T-helper 2 cell (primary cell): ENCODE measurements at places on chromosomes 3 and 15.
A peak's percentile ranks its signal among the peaks of the same experiment; 100 is the strongest.

GRCh38 chr3:1535361-1535760 is 442.5 kb downstream of the CNTN6 start:
- no peak for DNase-seq

- no peak for DNase-seq
These were observed 30.2 kb downstream of the KCNAB1 start for GRCh38 chr3:156150434-156151066.

DNA sequence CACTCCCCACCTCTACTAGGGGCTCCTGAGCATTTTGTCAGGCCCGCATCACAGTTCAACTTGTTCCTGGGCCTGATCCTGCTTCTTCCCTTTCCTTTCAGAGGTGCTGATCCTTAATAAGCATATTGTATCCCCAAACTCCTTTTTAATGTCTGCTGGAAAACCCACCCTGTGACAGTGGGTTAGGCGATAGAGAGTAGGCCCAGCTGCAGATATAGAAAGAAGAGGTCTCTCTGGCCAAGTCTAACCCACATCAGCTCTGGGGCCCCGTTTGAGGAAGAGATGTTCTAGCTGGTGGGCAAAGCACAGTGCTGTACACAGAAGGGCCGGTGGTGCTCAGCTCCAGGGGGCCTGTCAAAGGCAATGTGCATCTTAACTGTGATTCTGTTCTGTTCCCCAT is 34.3 kb upstream of the ST6GAL1 start:
- no peak for DNase-seq

- no peak for DNase-seq
These were observed 63.0 kb upstream of the TAMM41 start for GRCh38 chr3:11909726-11910125.

- no peak for DNase-seq
These were observed 37.4 kb downstream of the ARIH1 start for GRCh38 chr15:72511536-72511935.

DNA sequence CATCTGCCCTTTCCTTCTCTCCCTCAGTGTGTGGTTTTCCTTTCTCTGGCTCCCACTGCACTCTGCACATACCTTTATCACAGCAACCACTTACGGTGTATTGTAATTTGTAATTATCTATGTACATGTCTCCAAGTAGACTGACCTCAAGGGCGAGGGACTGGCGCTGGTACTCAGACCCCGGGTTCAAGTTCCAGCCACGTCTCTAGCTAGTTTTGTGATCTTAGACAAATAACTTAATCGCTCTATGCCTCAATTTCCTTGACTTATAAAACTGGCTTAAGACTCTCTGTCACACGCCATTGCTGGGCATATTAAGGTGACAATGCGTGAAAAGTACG is 607 bp upstream of the SENP2 start:
- no peak for DNase-seq

GRCh38 chr3:152268555-152269055 is at the start of gene MBNL1:
TSS of gene MBNL1 (plus strand) at chr3:152268929. CDS start at chr3:152300194, 31,265 bp downstream.
- DNase-seq = peak; percentile 97

DNA sequence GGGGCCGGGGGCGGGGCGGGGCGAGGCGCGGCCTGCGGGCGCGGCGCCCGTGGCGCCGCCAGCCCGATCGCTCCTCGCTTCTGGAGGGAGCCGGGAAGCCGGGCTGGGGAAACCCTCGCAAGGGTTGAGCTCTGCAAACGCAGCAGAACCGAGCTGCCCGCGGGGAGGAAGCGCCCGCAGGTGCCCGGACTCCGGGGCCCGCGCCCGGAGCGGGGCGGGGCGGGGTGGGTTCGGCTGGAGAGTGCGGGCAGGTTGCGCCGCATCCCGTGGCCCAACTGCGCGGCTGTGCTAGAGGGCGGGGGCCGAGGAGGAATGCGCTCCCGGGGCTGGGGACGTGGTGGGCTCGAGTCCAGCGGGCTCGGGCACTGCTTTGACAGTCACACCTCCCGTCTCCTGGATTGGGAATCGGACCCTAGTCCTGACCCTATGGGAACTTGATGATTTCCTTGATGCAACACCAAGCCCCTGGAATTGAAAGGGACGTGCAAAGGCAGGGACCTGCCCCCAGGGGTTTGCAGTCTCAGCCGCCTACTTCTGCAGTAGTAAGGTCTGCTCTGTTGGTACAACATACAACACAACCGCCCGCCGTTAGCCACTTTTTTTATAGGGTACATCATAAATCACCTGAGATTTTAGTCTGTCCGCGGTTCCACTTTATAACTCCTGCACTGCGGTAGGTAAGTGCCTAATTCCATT is 34.3 kb downstream of the ZBTB38 start:
- peak; percentile 36 for DNase-seq

GRCh38 chr3:100759159-100759558 is 49.9 kb downstream of the TFG start:
- no peak for DNase-seq

DNA sequence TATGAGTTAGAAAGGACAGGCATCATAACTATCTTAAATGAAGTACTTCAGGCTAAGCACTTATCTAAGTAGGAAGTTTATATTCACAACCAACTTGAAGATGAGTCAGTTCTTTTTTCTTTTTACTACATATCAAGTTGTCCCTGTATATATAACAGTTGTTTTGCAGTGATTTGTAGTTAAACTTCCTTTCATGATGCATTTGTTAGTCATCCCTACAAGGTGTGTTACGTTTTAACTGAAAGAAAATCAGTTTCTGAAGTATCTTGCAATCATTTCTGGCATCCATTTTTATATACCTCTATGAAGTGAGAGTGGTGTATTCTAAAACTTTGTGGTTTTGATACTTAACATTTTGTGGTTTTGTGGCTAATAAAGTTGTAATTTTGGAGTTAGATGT is 46.1 kb downstream of the ZFAND6 start:
- DNase-seq = no peak

DNA sequence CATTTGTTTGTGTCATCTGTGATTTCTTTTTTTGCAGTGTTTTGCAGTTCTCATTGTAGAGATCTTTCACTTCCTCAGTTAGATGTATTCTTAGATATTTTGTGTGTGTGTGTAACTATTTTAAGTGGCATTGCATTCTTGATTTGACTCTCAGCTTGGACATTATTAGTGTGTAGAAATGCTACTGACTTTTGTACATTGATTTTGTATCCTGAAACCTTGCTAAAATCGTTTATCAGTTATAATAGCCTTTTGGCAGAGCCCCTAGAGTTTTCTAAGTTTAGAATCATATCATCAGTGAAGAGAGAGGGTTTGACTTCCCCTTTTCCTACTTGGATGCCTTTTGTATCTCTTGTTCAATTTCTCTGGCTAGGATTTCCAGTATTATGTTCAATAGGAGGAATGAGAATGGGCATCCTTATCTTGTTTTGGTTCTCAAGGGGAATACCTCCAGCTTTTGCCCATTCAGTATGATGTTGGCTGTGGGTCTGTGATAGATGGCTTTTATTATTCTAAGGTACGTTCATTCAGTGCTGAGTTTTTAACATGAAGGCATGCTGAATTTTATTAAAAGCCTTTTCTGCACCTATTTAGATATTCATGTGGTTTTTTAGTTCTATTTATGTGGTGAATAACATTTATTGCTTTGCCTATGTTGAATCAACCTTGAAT is 211.7 kb downstream of the MBNL1 start:
- DNase-seq = no peak

- DNase-seq = no peak
These were observed 96.0 kb downstream of the C3orf70 start for GRCh38 chr3:185056908-185057307.

DNA sequence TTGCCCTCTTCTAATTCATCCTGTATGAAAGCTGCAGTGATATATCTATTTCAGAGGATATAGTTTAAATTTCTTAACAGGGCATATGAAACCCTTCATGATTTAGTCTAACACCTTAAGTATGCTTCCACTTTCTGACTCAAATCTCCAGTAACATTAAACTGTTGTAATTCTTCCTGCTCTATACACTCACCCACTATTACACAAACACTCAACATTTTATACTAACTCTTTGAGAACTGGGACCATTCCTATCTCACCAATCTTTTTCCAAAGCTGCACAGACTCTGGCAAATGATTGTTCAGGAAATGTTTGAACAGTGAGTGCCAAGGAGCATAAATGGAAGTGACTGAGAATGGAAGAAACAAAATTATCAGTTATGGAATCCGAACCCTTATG is 560.4 kb upstream of the DPPA4 start:
- DNase-seq = no peak

GRCh38 chr15:76239786-76240185 is 71.5 kb downstream of the ETFA start:
- DNase-seq = no peak

- DNase-seq = no peak
These were observed 100.5 kb upstream of the ZBED2 start for GRCh38 chr3:111695636-111696117.

DNA sequence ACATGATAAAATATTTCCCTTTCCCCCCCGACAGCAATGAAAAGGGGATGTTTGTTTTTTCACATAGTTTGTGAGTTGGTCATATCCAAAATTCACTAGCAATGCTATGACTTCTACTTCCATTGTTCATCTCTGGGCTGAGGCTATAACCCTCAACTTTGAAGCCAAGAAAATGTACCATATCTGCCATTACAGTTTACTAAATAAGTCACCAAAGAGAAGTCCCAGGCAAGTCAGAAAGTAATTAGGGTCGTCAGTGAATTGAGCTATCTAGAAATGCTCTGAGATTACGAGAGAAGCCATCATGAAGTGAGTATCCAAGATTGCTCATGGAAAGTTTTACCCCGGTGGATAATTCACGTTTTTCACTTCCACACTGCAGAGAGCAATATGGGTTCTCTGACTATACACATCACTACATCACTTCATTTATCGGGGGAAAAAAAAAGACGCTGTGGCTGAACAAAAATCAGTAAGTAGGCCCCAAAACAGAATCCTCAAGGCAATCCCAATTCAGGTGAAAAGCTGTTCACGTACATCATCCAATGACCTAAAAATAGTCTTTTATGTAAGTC is 1.4 kb downstream of the PEAK1 start:
- DNase-seq = no peak

DNA sequence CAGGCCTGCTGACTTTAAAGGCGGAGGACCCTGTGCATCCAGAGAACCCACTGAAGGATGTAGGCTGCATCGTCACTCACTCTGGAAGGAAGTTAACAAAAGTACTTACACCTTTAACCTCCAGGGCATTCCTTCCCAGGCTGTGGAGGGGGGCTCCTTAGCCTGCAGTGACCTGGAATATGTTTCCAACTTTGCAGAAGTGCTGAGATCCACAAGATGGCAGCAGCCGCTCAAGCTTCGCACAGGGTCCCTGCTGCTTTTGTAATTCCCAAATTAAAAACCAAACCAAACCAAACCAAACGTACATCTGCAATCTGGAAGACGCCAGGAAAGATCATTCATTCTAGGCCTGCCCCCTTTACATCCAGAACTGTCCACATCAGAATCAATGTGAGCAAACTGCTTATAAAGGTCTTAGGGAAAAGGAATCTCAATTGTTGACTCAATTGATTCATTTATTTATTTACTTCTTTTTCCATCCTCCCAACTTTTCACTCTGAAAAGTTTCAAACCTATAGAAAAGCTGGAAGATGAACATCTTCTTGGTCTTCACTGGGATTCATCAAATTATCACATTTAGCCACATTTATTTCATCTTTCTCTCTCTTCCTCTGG is 70.5 kb upstream of the KLHL25 start:
- no peak for DNase-seq

- no peak for DNase-seq
These were observed 127.6 kb downstream of the TBL1XR1 start for GRCh38 chr3:177069514-177070329.

GRCh38 chr3:113714702-113715101 is 18.3 kb upstream of the USF3 start:
- DNase-seq = no peak

DNA sequence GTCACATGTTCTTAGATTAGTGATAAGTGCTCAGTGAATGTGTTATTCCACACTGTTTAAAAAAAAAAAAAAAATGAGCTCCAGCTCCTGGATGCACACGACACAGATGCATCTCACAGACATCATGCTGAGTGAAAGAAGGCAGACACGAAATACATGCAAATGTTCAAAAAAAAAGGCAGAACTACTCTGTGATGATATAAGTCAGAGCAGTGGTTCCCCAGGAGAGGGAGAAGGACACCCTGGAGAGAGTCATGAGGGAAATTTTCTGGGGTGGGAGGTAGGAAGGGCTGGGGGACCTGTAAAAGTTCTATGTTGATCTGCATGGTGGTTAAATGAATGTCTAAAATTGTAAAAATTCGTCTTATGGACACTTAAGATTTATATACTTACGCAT is 4.3 kb downstream of the CSRNP1 start:
- DNase-seq = no peak

DNA sequence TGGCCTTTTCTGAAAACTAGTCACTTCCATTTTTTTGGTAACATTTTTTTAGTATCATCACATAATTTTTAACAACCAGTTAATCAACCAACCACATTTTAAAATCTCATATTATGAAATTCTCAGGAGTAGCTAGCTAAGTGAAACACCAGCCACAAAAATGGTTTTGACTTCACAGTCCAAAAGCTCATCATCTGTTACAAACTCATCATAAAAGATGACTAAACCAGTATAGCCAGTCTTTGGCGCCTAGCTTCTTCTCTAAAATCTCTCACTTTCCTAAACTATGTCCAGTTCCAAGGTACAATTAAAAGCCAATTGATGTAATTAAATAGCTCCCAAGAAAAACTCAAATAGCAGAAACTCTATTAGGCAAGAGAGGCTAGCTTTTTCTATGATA is 88.2 kb upstream of the ZNF385D start:
- DNase-seq = no peak

- no peak for DNase-seq
These were observed 483.7 kb upstream of the DPH6 start for GRCh38 chr15:36029606-36030210.

DNA sequence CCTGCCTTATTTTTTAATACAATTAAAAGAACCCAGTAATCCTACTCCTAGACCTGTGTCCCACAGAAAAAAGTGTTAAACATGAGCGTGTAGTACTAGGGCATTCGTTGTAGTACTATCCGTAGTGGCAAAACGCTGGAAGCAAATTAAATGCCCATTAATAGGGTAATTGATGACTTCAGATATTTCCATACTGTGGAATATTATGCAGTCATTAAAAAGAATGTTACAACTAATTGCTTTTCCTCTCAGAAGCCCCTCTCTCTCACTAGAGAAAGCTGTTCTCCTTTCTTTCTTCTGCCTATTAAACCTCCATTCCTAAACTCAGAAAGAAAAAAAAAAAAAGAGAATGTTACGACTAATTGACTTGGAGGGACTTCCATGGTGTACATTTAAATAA is 2.7 kb downstream of the BBS4 start:
- no peak for DNase-seq

- DNase-seq = no peak
These were observed 205.8 kb upstream of the EOMES start for GRCh38 chr3:27927882-27928281.

- DNase-seq = no peak
These were observed 399.9 kb downstream of the PDCD6IP start for GRCh38 chr3:34198309-34198708.

DNA sequence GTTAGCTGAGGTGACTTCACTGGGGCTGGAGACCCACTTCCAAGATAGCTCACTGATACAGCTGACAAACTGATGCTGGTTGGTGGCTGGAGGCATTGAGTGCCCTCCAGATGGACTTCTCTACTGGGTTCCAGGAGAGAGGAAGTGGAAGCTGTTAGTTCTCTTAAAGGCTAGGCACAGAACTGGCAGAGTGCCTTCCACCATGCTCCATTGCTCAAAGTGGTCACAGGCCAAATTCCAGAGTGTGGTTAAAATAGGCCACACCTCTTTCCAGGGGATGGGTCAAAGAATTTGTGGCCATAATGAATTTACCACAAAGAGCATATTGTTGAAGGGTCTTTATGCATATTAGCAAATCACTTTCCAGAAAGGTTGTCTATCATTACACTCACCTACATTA is 74.2 kb downstream of the NMD3 start:
- no peak for DNase-seq
